ENCODE measurements at places on chromosomes 4 and X.

GRCh38 chrX:135273162-135273561 is 21.3 kb downstream of the ETDA start:
- DNase-seq, result no peak

GRCh38 chr4:73870768-73871167 is 1.6 kb downstream of the CXCL1 start:
- no peak for DNase-seq

DNA sequence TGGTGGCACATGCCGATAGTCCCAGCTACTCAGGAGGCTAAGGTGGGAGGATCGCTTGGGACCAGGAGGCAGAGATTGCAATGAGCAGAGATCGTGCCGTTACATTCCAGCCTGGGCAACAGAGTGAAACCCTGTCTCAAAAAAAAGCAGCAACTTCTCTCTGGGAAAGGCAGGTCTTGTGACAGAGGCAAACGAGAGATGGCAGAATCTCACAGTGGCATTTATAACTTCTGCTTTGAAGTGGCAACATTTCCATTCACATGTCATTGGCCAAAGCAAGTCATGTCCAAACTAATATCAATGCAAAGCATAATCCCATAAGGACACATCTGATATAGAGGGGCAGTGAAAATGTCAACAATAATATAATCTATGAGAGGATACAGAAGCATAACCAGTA is 79.8 kb downstream of the PPEF2 start:
- no peak for DNase-seq

DNA sequence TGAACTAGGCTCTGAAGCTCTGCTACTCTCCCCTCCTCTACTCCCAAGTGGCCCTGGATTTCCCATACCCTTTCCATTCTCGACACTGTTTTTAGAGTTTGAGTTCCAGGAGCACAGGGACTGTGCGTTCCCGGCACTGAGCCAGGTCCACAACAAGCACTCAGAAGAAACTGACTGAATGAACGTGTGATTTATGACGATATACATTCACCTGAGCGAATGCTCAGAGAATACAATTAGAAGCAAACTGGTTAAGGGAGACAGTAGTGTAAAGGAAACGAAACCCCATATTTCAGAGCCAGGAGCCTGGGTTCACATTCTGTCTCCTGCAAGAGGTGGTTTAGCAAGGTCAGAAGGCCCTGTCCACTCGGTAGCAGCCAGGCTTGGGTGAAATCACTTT is 1.4 kb upstream of the KIAA0232 start:
- no peak for DNase-seq

- peak; percentile 11 for DNase-seq
Measured at GRCh38 chrX:78886550-78886949, 58.6 kb upstream of the P2RY10 start.

- DNase-seq, result peak; percentile 21
Measured at GRCh38 chr4:122450847-122451246, 5.7 kb downstream of the IL2 start.

DNA sequence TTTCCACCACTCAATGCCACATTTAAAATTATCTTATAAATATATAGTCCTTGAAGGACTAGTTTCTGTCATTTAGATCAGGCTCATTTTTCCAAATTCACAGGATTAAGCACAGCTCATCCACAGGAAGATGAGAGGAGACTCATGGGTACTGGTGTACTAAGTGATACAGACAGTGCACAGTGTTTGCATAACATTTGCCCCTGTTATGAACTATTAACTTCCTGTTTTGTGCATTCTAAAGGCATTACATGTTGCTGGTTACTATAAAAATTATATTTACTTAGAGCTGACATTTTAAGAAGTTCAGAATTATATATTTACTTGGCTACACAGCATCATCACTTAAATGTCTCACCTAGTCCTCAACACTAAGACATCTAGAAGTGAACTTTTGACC is 772.0 kb downstream of the TECRL start:
- DNase-seq, result no peak

DNA sequence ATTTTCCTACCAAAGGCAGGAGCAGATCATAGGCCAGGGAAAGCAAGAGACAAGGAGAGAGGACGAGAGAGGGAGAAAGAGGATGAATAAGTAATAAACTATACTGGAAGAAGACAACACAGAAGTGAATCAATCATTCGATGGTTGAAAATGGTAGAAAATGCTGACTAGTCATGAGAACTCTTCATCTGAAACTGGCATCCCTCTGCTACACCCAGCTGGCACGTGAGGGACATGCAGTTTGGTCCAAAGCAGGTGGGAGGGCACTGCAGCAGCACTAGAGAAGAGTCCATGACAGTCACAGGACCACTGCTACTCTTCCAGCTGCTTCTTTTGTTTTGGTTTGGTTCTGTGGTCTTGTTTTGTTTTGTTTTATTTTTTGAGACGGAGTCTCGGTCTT is 74.1 kb downstream of the AFAP1 start:
- no peak for DNase-seq

DNA sequence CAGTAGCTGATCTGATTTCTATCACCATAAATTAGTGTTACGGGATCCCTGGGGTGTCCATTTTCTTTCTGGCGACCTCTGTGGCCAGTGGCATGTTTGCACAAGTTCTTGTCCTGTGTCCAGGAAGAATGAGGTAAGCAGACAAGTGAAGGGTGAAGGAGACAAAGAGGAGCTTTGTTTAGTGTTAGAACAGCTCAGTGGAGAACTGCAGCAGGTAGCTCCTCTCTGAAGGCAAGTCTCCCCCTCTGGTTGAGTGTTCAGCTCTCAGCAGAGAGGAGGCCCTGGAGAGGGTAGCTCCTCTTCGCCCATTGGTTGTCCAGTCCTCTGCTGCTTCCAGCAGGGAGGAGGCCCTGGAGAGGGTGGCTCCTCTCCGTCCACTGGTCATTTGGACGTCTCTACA is 47.2 kb downstream of the DMP1 start:
- DNase-seq, result no peak

DNA sequence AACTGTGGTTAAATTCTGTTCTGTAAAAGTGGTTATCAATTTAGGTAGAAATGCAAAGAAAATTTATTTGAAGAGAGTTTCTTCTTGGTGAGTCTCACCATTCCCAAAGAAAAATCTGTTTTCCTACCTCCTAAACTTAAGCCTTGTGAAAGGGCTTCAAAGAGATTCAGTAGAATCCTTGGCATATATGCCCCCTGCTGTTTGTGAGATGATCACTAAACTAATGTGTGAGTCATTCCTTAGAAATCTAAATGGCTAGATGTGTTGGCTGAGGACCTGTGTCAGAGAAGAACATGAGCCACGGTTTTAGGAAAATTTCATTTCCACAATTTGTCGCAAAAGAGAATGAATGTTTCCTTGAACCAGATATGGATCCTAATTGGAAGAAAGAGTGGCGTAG is 260.9 kb downstream of the SLC7A11 start:
- peak; percentile 77 for DNase-seq

DNA sequence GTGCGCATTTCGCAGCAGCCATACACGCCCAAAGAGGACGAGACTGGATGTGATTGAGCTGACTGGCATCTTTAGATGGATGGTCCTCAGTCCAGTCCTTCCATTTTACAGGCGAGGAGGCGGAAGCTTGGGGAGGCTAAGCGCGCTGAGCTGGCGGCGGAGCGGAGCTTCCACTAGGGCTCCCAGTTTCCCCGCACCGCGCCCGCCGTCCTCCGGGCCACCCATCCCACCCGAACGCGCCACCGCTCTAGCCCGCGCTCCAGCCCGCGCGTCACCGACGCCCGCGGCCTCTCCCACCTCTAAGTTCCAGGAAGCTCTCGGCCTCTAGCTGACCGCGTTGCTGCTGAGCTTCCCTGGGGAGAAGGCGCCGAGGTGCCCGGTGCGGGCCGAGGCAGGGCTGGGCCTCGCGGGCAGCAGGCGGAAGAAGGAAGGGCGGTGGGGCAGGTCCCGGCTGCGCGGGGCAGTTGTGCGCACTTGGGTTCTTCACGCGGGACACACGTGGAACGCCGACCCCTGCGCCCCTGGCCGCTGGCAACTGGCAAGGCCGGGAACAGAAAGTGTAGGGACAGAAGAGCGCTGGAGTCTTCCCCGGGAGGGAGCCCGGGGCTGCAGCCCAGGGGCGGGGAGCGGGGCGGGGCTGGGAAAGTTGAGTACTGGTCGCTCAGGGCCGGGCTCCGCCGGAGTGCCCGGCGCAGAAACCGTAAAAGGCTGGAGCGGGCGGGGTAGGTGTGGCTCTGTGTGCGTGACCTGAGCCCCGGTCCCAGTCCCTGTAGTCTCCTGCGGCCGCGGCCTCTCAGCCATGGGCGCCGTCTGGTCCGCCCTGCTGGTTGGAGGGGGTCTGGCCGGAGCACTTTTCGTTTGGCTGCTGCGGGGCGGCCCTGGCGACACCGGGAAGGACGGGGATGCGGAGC is at the start of gene STBD1:
Gene STBD1, plus strand, starts transcription at position 763 of the 911 bp plus-strand sequence. Its CDS starts 37 bp downstream, at position 800.
- peak; percentile 80 for DNase-seq

DNA sequence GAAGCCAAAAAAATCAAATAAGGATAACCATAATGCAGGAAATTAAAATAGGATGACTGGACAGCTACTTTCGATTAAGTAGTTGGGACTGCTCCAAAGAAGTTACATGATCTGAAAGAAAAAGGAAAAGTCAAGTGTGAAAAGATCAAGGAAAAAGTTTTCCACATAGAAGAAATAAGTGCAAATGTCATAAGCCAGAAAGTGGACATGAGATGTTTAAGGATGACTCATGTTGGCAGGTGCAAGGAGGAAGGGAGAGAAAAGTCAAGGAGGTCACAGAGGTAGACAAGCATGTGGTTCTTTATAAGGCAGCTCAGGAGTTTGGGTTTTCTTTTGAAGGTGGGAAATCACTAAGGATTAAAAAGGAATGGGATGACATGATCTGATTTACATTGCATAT is 89.8 kb upstream of the GPRIN3 start:
- no peak for DNase-seq

DNA sequence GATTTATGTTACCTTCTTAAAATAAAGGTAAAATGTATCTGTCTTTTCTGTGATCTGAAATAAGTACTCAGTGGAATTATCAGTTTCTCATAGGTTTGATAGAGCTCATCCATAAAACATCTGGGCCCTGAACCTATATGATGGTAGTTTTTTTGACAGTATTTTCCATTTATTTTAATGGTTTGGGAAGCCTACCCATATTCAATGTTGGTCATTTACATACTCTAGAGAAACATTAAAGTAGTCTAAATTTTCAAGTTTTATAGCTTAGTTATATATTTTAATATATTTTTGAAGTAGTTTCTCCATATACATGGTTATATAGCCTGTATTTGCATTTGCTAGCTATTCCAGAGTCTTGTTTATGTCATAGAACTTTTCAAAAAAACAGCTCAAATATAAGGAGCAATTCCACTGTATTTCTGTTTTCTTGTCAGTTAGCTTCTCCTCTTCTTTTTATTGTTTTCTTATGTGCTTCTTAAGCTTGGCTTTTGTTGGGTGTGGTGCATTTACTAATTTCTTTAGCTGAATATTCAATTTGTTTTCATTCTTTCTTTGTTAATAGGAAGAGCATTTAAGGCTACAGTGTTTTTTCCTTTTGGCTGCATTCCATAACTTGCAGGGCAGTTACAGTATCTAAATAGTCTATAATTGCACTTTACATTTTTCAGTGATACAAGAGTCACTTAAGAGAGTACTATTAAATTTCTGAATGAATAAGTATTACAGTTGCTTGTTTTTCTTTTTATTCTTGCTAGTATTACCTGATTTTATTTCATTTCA is 181.4 kb downstream of the DKK2 start:
- DNase-seq, result peak; percentile 53

All from fibroblast of skin of back (primary cell).